Left ventricle myocardium inferior (tissue), 1 donor: ENCODE measurements at places on chromosomes 12 and 14.
A peak's percentile ranks its signal among the peaks of the same experiment; 100 is the strongest.

DNA sequence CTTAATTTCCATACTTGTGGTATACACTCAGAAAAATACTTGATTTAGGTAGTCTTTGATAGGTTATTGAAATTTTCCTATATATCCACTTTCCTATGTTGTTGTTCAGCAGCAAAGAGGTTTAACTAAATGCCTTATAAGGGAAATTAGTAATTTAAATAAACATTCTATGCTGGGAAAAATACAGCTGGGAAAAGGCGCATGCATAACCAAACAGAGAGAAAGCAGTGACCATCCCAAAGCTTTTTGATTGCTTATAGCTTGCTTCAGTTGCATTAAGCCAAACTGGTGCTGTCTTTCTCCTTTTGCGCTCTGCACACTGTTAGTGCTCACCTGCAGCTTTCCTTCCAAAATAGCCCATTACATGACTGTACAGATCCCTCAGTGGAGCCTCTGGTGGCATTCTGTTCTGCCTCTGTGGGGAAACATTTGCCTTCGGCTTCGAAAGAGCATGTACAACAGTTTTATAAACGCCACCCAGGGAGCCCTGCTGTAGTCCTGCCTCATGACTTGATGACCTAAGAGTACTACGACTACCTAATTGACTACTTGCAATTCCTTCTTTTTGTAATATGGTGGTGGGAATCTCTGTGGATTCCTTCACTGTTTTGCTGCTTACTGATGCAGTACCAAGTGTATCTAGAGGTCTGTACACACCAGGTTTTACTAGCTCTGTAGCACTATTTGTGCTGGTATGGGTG lies 120.8 kb downstream of the RALGAPA1 start:
- DNase-seq = no peak

DNA sequence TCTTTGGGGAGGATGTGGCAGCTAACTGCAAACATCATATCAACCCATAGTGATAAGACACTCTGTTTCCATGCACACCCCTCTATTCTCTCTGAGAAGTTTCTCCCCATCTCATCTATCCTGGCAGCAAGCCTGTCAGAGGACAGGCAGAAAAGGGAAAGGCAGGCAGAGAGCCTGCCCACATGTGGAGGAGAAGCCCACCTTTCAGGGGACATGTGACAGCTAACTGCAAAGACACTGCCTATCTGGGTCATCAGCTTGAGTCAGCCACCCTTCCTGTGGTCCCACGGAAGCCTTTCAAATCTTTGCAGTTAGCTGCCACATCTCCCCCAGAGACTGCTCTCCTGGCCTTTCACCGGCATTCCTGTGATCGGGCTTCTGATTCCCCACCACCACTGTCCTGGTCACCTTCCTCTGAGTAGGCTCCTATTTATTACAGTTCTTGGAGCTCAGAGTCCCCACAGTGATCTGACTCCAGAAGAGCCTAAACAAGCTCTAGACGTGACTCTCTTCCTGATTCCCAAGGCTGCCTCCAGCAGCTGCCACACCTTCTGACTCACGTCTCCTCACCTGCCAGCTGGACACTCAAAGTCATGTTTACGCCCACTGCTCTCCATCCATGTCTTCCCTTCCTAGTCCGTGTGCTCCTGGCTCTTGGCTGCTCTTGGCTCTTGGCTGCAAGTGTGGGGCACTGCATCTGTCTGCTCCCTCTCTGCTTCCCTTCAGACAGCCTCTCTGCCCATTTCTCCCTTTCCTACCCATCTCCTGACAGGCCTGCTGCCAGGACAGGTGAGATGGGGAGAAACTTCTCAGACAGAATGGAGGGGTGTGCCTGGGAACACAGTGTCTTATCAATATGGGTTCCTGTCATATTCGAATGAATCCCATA lies 7.5 kb upstream of the KRT1 start:
- no peak for DNase-seq

GRCh38 chr12:73057428-73057827 lies 785.3 kb downstream of the TRHDE start:
- no peak for DNase-seq

- no peak for DNase-seq
These were observed 12.2 kb downstream of the RPS6KA5 start for GRCh38 chr14:91048265-91048664.

- DNase-seq = no peak
These were observed 165.7 kb upstream of the FKBP4 start for GRCh38 chr12:2629051-2629450.

- DNase-seq = no peak
These were observed 8.8 kb downstream of the BDKRB1 start for GRCh38 chr14:96264853-96265252.

GRCh38 chr12:64221651-64222008 lies 466 bp downstream of the KICS2 start:
- peak; percentile 87 for DNase-seq

DNA sequence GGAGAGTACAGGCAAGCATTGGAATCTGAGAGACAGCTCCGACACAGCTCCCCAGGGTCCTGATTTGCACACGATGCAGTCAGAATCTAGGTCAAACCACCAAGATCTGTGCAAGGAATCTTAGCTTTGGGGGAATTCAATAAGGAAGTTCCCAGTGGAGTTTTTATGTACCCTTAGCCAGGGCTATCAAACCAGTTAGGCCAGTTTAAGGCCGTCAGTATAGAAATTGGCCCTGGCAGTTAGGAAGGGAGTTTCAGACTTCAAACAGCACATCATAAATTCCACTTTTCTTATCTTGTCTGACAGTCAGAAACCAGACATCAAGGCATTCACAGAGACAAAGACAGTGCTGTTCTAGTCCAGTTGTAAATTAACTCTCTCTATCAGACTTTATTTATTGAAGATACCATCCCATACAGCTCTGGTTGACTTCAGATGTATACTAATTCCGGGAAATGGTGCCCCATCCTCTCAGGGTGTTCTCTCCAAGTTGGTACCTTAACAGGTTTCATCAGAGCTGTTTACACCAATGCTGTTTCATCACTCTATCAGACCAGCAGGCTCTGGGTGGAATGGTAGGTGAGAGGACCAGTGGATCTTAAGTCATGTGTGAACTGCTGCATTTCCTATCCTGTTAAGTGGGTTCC lies 157.5 kb upstream of the ATF7IP start:
- no peak for DNase-seq

GRCh38 chr12:105279460-105280056 lies 43.6 kb upstream of the APPL2 start:
- no peak for DNase-seq

DNA sequence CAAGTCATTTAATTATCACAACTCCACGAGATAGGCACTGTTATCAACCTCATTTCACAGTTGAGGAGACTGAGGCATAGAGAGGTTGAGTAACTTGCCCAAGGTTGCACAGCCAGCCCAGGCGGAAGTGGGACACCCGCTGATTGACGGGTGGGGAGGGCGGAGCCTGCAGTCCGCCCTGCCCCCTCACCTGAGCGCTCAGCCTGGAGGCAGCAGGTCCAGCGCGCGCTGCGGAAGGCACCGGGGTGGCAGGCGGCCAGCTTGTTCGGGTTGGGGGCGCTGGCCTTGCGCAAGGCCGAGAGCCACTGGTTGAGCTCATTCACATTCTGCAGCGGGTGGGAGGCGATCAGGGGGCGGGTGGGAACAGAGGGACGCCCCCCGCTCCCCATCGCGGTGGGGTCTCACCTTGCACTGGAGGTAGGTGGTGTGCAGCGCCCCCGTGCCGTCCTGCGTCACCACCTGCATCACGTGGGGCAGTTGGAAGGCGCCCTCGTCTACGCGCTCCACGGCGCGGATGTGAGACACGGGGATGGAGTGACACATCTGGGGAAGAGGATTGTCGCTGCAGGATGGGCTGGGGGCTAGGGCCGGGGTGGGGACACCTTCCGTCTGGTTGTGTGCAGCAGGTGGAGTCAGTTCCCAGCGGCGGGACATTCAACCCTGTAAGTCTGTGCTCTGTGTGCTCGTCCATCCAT lies 31.7 kb downstream of the RASAL1 start:
- no peak for DNase-seq

- no peak for DNase-seq
These were observed 109.8 kb upstream of the CPSF6 start for GRCh38 chr12:69129564-69129963.

- no peak for DNase-seq
These were observed 63.4 kb upstream of the IGF1 start for GRCh38 chr12:102543494-102544485.

DNA sequence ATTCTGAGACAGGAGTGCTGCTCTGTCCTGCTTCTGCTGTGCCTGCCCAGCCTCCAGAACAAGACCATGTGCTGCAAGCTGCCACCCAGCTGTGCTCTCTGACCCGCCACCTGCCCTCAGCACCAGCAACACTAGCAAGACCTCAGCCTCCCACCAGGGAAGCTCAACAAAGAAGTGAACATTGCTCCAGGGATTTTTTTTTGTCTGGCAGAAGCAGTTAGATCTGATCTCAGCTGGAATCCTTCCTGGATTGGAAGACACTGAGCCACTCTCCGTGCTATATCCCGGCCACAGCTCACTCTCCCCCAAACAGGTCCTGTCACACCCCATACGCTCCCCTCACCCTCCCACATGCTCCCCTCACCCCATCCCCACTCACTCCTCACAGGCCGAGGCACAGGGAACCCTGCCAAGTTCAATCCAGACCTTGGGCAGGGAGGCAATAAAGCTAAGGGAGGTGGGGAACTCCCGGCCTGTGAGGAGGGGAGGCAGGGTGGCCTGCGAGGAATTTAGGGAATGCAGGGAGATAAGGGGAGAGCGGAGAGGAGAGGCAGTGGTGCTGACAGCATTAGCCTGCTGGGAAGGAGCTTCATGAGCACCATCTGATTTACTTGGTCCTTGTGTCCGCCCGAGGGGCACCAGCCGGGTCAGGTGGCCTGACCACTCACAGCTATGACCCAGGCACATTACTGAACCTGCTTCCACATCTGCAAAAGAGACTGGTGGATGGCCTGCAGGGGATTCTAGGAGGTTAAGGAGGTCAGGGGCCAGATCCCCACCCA lies 29.7 kb downstream of the CCDC85C start:
- peak; percentile 37 for DNase-seq

DNA sequence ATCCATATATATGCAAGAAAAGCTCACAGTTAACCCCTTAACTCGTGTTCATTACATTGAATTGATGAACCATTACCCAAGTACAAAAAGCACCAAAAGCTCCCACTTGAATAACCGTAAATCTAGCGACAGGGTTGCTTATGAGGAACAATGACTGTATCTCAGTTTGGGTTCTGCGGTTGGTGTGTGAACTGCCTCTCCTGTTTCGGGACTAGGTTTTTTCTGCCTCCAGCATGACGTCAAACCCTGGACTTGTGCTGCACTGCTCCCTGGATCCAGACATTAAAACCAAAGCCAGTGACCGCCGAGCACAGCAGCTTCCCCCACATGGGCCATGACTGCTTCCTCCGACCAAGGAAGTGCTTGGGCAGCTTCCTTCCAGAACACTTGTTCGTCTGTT lies 77.7 kb downstream of the SETD3 start:
- no peak for DNase-seq

DNA sequence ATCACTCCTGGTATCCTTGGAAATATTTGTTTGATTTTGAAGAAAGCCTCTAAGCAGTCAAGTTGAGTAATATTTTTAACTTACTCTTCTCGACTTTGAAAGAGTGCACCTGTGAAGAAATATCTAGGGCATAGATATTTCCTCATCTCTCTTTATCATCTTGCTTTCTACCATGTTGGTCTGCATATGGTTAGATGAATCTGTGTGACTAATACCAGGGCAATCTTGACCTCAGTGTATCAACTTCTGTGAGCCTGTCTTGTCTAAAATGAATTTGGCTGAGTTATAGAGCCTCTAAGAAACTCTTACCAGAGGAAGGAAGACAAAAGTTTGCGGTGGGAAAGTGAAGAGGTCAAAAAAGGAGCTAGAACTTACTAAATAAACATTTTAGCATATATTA lies 68.4 kb downstream of the SYT1 start:
- DNase-seq = no peak

- no peak for DNase-seq
These were observed 69.0 kb upstream of the REP15 start for GRCh38 chr12:27627123-27627852.

DNA sequence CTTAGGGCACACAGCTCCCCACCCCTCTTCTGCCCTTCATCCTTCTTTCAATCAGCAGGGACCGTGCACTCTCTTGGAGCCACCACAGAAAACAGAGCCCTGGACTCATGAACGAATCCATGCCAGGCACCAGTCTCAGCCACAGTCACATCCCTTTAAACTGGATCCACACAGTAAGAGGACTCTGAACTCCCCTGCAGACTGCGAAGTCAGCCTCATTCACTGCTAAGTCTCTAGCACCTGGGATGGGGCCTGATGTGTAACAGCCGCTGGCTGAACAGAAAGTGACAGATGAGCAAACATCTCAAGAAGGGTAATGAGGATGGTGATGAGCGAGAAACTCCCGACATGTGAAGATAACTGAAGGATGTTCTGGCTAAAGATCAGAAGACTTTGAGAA lies 45.8 kb upstream of the IQSEC3 start:
- no peak for DNase-seq

DNA sequence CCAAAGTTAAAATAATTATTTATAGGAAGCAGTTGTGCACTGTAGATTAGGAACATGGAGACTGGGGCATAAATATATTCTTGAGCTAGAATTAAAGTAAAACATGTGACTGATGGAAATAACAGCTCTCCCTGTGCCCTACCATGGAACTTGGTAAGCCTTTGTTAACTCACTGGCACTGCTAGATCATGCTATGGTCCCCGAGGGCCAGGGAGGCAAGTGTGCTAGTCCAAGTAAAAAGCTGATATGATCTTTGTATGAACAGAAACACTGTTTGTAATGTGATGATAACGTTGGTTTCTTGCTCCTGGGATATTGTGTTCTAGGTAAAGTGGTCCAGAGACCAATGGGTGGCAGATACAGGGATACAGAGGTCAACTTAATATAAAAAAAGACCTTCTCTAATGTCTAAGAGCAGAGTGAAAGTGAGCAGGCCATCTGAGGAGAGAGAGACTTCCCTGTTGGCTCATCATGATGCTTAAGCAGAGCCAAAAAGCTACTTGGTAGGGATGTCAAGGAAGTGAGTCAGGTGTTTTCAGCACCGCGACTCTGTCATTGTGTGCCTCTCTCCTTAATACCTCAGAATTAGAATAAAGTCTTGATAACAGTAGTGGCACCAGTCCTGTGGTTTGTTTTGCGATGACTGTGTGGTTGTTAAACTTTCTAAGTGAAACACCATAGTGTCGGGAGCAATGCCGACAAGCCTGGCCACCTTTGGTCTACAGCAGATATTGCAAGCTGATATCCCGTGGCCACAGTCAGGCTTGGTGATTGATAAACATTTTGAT lies 27.6 kb downstream of the BICD1 start:
- no peak for DNase-seq

DNA sequence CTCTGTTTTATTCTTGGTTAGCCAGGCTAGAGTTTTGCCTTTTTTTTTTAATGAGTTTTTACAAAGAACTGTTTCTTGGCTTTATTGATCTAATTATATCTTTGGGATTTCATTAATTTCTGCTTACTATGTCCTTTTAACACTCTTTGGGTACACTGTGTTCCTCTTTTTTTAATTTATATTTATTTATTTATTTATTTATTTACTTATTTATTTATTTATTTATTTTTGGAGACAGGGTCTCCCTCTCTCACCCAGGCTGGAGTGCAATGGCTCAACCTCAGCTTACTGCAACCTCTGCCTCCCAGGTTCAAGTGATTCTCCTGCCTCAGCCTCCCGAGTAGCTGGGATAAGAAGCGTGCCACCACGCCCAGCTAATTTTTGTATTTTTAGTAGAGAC lies 15.1 kb upstream of the MARK3 start:
- no peak for DNase-seq

GRCh38 chr12:71269281-71269598 lies 111.4 kb upstream of the TSPAN8 start:
- DNase-seq = no peak
